NCI-H1092 treated with DMSO at 0.1 percent for 48 hours (cell line): ENCODE measurements at places on chromosomes 1 and 21.

GRCh38 chr1:171226747-171227370, 21.4 kb upstream of the FMO1 start:
- peak; percentile 69 for DNase-seq

GRCh38 chr21:33767236-33767635, 124.9 kb downstream of the ITSN1 start:
- DNase-seq, result no peak

- DNase-seq, result no peak
Observed at GRCh38 chr1:43004587-43005459, 46.2 kb upstream of the SLC2A1 start.

GRCh38 chr21:32795802-32796559, 24.4 kb upstream of the PAXBP1 start:
- DNase-seq, result no peak

DNA sequence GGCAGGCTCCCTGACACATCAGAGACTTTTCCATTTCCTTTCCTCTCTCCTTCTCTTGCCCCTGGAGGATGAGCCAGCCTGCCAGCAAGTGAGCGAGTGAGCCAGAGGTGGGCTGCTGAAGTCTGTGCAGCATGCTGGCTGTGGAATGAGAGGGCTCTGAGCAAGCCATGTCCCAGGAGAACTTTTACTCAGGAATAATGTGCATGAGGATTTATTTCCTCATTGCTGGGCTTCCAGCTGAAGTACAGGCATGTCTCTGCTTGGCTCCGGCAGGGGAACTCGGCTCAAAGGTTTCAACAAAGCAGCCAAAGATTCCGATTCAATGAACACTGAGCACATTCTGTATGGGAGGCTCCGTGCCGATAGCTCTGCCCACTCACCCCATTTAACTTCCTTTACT, 43.7 kb downstream of the UBIAD1 start:
- DNase-seq, result no peak

- DNase-seq, result no peak
Observed at GRCh38 chr1:50502147-50502546, 78.9 kb upstream of the DMRTA2 start.

GRCh38 chr21:17759511-17760178, 59.5 kb downstream of the C21orf91 start:
- no peak for DNase-seq

DNA sequence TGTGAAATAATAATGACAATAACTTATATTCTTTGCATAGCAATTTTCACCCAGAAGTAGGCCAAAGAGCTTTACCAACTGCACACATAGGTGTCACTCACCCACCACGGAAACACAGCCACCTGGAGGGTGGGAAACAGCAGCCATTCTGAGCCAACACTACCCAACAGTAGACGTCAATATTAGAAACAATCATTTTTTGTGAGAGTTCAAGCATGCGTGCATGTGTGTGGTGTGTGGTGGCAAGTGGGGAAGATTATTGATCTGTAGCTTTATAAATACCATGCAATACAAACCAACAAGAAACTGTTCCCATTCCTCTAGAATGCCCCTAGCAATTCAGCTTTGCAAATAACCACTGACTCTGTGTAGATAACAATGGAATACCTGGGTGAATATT, 19.1 kb downstream of the PROX1 start:
- no peak for DNase-seq

- no peak for DNase-seq
Observed at GRCh38 chr1:226695335-226695900, 43.7 kb downstream of the ITPKB start.

GRCh38 chr1:183186841-183187240, 777 bp downstream of the LAMC2 start:
- no peak for DNase-seq

DNA sequence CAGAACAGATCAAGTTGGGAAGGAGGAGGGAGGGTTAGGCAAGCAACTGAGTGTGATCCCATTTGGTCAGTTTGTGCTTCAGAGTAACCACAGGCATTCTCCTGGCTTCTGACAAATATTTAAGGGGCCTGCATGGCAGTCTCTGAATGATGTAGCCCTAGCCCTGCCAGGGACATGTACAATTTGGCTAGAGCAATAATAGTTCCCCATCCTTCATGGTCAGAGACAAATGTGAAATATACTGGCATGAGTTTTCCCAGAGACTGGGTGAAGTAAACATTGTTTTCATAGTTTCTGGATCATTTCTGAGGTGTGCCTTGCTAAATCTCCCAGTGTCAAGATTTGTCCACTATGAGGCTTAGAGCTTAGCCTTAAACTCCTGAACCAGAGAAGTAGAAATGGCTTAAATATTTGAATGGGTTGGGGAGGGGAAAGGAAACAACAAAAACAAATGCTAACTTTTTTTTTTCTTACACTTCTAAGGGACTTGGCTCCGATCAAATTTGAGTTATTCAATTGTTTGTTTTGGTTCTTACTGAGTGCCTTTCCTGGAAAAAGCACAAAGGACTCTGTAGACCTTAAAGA, 42.0 kb upstream of the UBE2U start:
- no peak for DNase-seq

GRCh38 chr1:12173631-12174121, 6.9 kb downstream of the TNFRSF1B start:
- DNase-seq, result no peak

DNA sequence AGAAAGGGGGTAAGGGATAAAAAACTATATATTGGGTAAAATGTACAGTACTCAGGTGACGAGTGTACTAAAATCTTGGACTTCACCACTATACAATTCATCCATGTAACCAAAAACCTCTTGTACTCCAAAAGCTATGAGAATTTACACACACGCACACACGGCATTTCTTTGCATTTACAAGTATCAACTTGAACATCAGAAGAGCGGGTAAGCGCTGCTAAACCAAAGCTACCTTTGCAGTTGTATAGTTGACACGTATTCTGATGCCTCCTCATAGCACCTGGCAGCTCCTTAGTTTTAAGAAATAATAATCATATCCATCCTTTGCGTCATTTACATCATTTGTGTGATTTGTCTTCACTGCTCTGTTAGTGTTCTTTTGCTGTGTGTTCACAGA, 17.6 kb downstream of the CDC42BPA start:
- no peak for DNase-seq

DNA sequence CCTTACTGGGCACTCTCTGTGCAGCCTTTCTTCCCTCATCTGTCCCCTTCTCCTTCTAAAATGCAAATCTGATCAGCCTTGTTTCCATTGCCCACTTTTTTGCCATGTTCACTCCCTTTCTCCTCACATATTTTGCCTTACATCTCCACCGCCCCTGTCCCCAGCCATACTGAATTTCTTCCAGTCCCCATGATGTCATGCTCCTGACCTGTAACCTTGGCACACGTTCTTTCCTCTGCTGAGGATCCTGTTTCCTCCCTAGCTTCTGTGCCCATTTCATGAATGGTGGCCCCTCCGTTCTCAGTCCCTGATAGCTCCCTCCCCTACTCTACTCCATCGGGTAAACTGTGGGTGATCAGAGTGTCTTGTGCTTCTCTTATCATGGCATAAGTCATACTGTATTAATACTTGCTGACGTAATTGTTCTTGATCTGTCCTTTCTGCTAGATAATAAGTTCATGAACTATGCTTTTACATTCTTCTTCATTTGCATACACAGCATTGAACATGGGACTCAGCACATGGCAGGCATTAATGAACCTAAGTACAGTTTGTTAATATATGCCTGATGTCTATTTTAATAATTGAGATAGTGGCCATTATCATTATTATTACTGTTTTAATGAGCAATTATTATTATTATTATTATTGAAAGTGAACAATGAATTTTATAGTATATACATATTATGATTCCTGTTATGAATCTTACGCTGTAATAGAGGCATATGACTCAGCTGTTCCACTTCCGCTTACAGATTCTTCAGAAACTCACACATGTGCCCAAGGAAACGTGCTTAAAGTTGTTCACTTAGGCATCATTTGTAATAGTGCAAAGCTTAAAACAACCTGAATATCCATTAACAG, 28.5 kb downstream of the MAP3K21 start:
- DNase-seq, result no peak

- DNase-seq, result no peak
Observed at GRCh38 chr1:9143250-9143649, 14.3 kb upstream of the GPR157 start.

DNA sequence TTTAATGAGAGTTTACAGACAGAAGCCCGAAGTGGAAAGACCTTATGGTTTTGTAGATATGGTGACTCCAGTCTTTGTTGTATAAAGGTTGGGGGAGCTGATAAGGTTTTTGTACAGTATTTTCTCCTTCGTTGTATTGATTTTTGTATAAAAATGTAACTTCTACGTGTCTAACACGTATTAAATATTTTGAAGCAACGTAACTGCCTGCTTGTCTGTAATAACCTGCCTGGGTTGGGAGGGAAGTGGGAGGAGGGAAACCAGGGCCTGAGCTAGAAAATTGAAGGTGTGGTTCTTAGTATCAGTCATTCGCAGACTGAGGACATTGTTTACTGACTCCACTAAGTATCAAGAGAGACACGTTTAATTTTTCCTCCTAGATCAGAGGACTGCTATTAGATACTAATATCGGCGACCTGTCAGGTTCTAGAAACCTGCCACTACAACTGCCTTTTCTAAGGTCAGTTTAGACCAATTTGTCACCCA, 2.2 kb downstream of the IER5 start:
- DNase-seq, result no peak

- no peak for DNase-seq
Observed at GRCh38 chr21:28228636-28228995, 764.1 kb downstream of the LTN1 start.

DNA sequence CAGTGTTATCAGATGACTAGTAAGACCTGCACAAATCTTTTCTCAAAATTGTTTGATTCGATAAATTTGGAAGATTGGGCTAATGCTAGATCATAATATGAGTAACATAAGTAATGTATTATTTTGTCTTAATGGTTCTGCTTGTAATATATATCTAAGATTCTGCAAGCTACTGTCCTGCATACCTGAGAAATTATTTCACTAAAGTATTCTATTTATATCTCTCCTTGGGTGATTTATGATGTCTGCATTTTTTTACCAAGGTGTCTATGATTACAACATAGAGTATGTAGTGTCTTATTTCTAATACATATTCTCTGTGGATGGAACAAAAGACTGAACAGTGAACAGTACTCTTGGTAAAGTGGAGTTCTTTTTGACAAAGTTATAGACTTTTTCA, 166.6 kb downstream of the CLEC20A start:
- DNase-seq, result no peak

DNA sequence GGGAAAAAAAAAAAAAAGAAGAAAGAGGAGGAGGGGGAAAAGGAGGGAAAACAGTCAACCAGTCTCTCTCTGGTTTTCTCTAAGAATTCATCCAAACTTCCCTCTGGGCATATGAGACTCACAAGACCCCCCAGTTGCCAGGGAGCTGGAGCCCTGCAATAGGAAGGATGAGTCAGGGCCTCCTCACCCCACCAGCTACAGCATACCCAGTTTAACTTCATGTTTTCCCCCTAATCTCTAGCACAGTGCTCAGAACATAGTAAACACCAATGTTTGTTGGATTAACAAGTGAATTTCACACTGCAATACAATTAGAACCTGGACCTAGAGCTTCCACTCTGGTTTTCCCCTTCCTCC, 7.8 kb downstream of the F11R start:
- DNase-seq, result no peak

DNA sequence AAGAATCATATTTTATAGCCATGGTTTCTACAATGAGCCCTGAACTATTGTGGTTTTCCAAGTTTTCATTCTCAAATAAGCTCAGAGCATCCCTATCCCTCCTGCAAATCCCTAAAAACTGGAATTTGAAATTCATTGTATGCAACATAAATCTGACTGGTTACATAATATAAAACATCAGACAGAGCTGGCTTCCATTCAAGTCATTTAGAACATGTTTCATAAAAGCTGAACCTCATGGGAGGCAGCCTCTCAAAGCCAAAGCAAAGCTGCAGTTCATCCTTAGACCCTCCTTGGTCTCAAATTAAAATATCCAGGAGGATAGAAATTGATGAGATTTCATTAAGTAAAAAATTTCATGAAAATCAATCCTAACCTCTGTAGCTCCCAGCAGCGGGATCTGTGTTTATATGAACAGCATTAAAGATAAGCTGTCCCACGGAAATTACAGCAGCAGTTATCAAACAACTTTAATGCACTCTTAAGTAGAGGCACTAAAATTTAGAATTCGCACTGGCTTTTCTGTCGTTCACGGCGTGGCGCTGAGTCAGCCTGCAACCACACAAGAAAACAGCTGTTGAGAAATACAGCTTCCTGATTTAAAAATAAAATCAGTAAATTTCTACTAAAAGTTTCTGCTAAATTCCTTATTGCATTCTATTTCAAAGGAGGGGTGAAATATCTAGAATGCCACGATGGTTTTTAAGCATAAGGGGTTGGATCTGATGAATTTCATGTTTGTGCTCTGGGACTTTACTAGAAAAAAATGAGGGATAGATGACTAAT, 99.9 kb upstream of the TIAM1 start:
- DNase-seq, result no peak

DNA sequence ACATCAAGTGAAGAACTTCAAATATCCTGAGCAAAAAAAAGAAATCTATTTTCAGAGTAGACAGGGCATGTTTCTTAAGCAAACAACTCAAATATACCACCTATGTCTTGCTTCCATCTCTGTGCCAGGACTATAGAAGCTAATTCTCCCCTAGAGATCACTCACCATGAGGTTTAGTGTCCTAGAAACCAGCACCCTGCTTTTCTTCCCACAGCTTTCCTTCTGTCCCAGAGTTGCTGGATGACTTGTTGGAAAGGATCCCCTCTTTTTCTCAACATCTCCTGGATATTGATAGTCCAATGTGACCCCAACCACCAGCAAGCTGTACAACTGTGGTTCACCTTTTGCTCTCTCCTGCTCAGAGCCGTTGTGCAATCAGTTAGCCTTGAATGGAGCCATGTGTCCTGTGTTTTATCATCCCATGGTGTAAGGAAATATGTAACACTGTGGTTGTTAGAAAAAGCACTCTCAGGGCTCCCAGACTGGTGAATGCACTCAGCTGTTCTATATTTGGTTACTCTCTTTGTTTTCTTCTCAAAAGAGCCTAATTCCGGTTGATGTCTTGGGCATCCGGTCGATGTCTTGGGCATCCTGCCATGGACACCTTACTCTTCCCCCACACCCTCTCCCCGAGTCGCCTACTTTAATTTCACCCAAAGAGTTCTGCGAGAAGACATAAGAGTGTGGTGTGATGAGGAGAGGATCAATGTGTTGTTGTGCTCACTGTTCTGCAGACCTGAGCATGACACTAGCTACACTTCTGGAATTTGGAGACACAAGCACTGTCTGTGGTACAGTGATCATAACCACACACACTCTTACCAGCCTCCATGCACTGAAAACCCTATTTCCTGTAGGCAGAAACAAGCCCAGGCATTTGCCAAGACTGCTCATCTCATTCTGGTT, 1.7 kb downstream of the TNFSF4 start:
- no peak for DNase-seq

DNA sequence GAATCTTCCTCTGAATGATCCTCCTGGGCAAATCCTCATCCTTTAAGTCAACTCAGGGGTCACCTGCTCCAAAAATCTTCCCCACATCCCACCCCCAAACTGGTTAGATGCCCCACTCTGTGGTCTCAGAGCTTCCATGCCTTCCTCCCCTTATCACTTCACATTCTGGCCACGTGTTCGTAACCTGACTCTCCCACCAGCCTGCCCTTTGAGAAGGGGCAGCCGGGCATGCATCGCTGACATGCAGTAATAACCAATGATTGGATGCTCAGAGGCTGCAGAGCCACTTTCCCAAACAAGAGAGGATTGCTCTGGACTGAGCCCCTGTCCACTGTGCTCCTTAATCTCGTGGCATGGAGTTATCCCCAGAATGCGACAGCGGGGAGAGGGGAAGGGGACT, 7.0 kb downstream of the LELP1 start:
- DNase-seq, result no peak
